HEK293T (cell line): ENCODE measurements at places on chromosomes 1 and 21.
A peak's percentile ranks its signal among the peaks of the same experiment; 100 is the strongest.

DNA sequence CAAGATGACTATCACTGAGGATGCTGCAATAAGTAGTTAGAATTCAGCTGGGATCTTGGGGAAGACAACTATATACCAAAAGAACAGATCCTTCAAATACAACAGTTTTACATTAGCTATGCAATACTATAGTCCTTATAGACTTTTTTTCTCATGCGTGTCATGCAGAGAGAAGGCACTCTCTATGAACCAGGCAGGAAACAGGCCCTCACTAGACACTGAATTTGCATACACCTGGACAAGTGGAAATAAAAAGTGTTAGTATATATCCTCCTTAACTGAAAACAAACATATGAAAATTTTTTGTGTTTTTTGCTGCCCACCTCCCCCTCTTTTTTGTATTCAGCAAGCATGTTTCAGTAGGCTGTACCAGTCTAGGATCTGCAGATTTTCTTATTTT is 29.9 kb downstream of the TMCO1 start:
- DNase-seq: no peak

- no peak for DNase-seq
These were observed 122.1 kb upstream of the RGS1 start for GRCh38 chr1:192453360-192453992.

DNA sequence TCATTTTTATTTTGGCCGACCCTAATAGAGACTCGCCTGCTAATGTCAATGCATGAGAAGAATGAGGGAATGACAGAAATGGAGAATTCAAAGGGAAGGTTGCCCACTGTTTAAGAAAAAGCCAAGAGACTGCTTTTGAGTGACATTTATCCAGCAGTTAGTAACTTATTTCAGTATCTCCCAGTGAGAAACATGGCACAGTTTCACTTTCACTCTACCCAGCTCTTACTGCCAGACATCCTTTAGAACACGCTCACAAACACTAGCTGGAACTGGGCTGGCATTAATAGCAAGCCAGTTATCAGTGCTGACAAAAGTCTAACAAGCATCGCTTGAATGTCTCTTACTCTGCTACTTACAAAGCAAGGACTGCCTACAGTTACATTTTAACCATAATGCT is 8.5 kb downstream of the GGPS1 start:
- no peak for DNase-seq

GRCh38 chr1:205994346-205994745 is 8.8 kb downstream of the RAB7B start:
- DNase-seq: no peak

DNA sequence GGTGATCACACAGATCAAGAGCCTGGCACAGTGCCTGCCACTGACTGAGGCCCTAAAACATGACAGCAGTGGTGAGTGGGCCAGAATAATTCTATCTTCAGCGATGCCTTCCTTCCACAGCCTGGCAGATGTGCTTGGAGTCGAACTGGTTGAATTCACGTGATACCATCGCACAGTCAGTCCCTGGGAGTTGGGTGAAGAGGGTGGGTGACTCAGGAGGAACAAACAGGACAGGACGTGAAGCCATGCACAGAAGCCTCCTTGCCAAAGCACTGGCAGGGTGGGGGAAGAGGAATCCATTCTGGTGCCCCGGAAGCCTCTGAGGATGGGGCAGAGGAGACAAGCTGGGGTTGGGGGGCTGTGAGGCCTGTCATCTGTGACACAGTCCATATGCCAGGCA is 80.3 kb upstream of the WNT4 start:
- DNase-seq: no peak

DNA sequence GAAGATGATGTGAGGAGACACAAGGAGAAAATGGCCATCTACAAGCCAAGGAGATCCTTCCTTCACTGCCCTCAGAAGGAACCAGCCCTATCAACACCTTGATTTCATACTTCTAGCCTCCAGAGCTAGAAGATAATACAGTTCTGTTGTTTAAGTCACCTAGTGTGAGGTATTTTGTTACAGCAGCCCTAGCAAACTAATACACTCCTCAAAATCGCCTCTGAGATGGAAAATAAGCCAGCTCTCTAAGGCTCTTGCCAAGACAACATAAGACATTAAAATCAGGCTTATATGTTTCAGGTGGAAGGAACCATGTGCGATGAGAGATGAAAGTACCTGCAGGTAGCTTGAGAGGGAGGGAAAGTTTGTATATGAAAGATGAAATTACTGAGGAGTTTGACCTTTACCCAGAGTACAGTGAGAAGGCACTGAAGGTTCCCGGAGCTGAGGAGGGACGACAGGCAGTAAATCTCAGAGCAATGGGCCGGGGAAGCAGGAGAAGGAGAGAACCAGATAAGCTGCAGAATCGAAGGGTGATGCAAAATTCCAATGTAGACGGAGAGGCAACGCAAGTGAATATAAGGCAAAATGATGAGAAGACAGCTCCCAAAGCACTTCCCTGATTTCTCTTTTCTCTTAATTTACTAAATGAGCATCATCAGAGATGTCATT is 84.7 kb downstream of the HHIPL2 start:
- no peak for DNase-seq

- no peak for DNase-seq
These were observed 583.4 kb upstream of the ADAMTS5 start for GRCh38 chr21:27550287-27550686.

DNA sequence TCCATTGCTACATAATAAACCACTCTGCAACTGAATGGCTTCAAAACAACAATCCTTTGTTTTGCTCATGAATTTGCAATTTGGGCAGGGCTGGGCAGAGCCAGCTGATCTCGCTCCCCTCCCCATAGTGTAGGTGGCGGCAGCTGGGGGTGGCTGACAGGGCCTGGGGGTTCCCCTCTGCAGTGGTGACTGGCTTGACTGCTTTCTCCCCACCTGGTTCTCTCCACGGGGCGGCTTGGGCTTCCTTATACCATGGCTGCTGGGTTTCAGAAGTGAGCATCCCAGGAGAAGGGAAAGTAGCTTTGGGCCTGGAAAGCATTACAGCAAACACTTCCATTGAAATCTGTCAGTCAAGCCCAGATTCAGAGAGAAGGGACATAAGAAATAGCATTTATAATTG is 129.7 kb upstream of the ZBTB40 start:
- no peak for DNase-seq

- DNase-seq: no peak
These were observed 543.5 kb downstream of the PTPRC start for GRCh38 chr1:199182186-199182843.

DNA sequence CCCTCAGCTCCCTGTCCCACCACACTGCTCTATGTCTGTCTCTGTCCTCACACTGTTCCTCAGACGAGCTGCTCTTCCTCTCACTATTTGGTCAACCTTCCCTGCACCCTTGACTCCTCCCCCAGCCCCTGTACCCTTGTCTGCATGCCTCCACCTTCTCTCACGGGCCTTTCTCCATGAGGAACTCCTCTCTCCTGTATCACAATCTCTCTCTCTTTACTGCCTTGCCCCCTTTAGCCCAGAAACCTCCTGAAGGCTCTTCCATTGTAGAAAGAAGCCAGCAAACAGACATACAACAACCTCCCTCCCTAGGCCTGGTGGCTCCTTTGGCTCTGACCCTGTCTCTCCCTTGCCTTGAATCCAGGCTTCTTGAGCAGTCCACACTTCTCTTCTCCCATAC is 251.6 kb upstream of the CSF3R start:
- no peak for DNase-seq

GRCh38 chr1:227136210-227136820 is 182.0 kb downstream of the CDC42BPA start:
- DNase-seq: no peak

- peak; percentile 90 for DNase-seq
These were observed at the start of gene SOX13 for GRCh38 chr1:204072931-204073836. Gene SOX13, plus strand, starts transcription at chr1:204073115. Its CDS starts 39,801 bp downstream, at chr1:204112916.

- DNase-seq: no peak
These were observed 767 bp downstream of the PDIK1L start for GRCh38 chr1:26112407-26112775.

- no peak for DNase-seq
These were observed 968.1 kb upstream of the ADGRL4 start for GRCh38 chr1:79974659-79975058.

- DNase-seq: no peak
These were observed 42.3 kb upstream of the HAO2 start for GRCh38 chr1:119326251-119326650.
